ENCODE measurements at places on chromosomes 6 and 20. TPM values are rescaled to one million over a fixed set of nuclear protein-coding genes. Genes with fewer than 3 reads are reported as not detected.

HLA-DOB gene
- not detected for total RNA-seq

RFX6 gene
- 0.23 TPM for total RNA-seq

GRCh38 chr20:41072915-41073314, 44.3 kb downstream of the TOP1 start:
- no peak for DNase-seq

TMX4 gene
- 9.4 TPM for total RNA-seq

DNA sequence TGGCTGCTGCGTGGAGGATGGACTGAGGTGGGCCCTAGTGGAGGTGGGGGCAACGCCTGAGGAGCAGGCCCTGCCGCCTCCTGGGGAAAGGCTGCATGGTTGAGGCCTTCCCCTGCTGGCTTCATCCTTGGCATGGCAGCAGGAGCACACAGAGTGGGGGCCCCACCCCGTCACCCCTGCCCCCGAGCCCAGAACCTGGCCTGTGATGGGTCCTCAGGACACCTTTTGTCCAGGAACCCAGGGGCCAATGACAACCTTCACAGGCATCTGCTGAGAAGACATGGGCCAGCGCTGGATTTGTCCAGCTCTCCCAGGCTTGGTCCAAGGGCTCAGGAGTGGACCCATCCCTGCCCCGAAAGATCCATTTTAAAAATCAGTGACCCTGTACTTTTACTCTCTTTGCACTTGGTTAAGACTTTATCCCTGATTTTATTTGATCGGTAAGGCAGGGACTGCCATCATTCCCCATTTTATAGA, 575 bp upstream of the SLC17A9 start:
- no peak for DNase-seq

DNA sequence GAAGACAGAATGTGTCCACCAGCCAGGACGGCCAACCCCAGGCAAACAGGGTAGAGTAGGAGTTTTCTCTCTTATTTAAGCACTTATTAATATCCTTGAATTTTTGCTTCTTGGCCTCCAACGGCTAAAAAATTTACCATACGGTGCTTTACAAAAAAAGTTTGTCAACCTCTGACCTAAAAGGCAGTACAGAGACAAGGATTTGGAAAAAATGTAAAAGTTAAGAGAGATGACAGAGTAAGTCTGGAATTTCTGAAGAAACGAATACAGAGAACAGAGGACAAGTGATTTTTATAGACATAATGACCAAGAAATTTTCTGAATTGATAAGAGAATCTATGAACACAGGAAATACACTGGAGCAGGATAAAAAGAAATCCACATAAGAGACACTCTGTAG, 10.2 kb downstream of the OSER1 start:
- no peak for DNase-seq

DNA sequence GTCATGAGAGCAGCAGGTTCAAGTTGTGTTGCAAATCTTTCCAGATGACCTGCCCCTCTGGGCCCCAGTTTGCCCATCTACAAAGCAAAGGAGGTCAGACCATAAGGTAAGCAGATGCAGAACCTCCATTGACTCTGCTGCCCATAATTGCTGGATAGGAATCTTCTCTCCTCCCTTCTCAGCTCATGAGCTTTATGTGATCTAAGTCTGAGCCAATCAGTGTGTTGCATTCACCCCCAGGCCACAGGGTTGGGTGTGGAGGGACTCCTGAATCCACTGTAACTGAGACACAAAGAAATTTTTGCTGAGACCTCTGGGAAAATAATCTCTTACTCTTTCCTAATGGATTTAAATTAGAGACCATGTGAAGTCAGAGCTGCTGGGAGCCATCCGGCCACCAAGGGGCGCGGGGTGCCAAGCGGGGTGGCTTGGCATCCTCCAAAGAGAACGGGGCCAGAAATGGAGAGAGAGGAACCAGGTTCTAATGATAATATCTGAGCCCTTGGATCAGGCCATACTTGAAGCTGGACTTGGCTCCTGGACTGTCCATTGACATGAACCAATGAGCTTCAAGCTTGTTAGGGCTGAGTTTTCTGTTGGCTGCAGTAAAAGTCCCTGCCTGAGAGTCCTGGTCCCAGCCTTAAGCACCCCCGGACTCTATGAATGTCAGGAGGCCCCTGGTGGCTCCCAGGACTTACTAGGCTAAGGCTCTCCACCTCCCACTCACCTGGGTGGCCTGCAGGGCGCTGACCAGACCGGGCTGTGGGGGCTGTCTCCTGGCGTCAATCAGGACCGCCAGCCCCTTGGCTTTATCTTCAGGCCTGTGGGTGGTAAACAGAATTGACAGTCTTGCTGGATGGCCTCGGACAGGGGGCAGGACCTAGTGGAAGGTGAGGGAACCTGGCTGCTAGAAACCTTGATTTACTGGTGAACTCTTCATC, 32.8 kb downstream of the KIAA1755 start:
- no peak for DNase-seq

DNA sequence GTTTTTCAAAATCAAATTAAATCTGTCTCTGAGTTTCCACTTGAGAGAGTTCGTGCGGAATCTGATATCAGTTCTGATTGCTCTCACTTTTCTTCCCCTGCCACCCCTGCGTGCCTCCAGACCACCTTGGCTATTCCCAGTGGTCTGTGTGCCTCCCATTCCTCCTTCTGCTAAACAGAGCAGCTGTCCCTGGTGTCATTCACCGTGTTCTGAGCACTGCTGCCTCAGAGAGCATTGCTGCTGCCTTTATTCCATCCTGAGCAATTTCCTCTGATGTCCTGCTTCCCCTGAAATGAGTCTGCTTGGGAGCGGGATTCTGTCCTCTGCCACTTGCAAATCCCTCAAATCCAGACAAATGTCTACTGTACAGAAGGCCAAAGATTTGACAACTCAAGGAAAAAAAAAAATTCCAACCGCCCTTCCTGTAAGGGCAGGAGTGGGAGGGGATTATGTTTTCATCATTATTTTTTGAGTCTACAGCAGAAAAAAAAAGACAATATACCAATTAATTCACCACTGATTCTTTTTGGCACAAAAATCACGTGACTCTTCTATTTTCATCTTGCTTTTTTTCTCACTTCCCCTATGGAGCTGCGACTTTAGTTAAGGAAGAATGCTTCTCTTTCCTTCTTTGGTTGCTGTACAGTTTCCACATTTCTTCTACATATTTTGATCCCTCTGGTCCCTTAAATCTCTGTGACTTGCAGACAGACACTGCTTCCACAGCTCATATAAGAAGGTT, 833.0 kb downstream of the EPHA7 start:
- no peak for DNase-seq

CNR1 gene
- total RNA-seq, result not detected

- no peak for DNase-seq
These were observed 28.2 kb downstream of the POPDC3 start for GRCh38 chr6:105151644-105152043.

DNA sequence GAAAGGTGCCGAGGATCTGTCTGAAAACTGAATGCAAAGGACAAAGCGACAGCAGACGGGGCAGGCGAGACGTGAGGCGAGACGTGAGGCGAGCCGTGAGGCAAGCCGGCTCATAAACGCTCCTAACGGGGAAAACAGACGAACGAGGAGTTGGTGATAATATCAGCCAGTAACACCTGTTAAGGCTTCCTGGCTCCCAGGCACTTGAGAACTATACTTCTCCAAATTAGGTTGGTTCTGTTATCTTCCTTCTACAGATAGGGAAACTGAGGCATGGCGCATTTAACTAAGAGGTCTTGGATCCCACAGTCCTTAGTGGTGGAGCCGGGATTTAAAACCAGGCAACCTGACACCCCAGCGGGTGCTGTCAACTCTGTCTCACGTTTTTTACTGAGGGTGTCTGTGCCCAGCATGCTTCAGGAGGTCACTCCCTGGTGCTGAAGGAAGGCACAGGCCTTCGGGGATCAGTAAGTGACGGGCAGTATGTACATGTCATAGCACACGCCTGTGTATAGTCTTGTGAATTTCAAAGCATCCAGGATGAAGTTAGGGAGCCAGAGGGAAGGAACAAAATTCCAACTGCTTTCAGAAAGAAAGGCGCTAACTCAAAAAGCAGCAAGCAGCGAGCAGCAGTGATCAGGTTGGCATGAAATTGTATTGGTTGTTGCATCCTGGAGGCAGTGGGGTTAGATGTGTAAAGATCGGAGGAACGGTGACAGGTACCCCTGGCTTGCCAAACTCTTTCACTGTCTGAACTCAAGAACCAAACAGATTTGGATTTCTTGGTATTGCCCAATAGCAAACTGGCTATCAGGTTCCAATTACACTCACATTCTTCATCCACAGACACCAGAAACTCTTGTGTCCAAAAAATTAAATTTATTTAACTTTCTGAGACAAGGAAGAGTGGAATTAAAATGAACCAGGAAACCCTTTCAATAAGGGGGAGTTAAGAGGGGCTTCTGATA, 318.7 kb downstream of the THBS2 start:
- no peak for DNase-seq

PGC gene
- total RNA-seq, result 0.26 TPM

MARCKS gene
- total RNA-seq, result 53.1 TPM

GRCh38 chr6:129842881-129843409, 18.2 kb downstream of the TMEM244 start:
- no peak for DNase-seq

DNA sequence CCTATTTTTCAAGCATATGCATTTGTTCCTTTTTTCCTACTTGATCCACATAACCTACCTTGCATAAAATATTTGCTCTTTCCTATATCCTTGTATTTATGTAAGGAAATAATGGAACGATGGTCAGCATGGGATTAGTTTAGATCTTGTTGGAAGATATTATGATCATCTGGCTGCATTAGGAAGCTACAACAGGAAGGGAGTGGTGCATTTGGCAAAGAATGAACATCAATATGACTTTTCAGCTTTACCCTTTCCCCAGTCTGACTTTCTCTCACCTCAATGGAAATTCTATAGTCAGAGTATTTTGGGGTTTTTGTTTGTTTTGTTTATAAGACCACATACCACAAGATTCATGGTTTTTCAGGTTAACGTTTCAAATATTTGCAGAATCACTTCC, 66.0 kb downstream of the HS3ST5 start:
- no peak for DNase-seq

C2 gene
- total RNA-seq, result 0.28 TPM

FERMT1 gene
- total RNA-seq, result 72.0 TPM

GRCh38 chr6:53568776-53569616, 24.1 kb upstream of the GCLC start:
- no peak for DNase-seq

DNA sequence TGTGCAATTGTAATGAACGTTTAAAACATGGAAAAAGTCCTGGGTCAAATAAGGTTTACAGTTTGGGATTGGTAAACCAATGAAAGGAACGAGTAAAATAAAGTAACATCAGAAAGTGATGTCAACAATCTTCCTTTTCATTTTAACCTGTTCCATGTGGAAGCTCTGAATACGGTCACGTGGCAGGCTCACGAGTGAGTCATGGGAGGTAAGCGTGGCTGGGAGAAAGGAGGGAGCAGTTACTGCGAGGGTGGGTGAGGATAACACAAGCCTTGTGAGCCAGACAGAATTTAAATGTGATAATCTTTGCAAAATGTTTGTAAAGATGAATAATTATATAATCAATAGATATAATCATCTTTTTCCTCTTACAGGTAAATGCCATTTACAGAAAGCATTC, 171.3 kb upstream of the HDAC2 start:
- peak; percentile 25 for DNase-seq

PLG gene
- total RNA-seq, result not detected

DNA sequence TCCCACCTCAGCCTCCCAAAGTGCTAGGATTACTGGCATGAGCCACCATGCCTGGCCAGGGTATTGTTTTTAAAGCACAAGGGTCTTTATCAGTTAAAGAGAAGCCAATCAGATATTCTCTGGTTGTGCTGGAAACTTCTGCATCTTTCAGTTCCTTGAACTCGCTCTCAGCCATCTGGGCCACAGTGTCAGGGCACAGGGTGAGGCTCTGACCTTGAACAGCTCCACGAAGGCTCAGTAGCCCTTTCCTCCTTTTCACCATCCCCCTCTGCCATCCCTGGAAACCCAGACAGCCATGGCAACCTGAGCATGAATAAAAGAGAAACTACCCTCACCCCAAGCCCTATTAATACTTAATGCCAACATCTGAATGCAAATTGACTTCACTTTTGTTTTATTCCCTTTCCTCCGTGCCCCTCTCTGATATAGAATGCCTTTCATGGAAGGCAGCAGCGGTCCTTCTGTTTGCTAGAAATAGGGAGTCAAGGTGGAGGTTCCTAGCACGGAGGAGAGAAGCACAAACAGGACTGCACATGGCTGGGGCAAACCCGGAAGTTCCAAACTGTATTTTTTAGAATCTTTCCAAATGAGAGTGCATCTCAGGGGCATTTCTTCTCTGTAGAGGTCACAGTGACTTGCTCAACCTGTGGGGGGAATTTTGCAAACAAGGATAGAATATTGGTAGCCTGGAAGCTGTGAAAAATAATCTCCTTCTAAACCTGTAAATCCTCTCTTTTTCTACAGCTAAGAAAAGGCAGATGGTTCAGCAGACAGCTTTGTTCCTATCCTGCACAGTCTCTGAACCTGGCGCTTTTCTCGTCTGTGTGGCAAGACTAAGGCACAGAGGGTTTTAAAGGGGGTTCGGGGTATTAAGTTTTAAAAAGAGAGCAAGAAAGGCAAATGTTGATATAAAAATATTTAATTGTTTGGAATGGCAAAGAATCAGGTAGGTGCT, 176.4 kb upstream of the RREB1 start:
- no peak for DNase-seq

DNA sequence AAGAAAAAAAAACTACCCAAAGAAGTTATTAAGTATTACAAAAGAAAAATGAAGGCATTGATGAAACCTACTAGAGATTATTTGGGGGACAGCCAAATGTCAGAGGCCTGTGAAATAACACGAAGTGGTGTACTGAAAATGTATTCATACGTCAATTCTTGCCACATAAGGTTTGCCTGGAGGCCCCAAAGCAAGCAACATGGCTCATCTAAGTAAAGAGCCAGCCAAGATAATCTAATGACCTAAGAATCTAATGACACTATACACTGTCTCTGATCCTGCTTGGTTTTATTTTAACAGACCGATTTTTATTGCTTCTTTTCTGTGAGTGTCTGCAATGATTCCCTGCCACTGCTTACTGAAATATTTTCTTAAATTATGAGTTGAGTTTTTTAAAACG, 34.7 kb downstream of the FILIP1 start:
- no peak for DNase-seq

- DNase-seq, result no peak
These were observed 16.8 kb downstream of the USP45 start for GRCh38 chr6:99498421-99498820.

TMEM30A gene
- 32.3 TPM for total RNA-seq

FAM83C gene
- 0.37 TPM for total RNA-seq

DNA sequence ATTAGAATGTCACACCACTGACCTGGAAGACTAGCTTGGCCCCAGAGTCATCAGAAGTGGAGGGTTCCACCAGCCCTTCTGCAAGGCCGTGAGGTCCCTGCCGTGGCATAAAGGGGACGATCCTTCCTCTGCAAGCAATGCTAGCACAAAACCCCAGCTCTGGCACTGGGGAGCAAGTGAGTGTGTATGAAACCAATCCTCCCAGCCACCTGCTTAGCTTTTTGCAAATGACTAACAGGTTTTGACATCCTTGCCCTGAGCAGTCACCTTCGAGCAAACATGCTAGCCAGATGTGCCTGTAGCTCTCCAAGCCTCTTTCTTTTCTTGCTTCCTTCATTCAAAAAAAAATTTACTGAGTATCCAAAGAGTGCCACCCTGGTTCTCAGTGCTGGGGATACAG, 8.6 kb downstream of the SULF2 start:
- no peak for DNase-seq

SOBP gene
- total RNA-seq, result 0.08 TPM

- no peak for DNase-seq
These were observed 97.6 kb upstream of the STMND1 start for GRCh38 chr6:17004269-17004668.

GRCh38 chr6:120164531-120164930, 815.0 kb upstream of the MAN1A1 start:
- DNase-seq, result no peak
